ENCODE measurements at places on chromosomes 4 and X.

GRCh38 chr4:127244515-127244914 lies 388.2 kb upstream of the INTU start:
- no peak for DNase-seq

- DNase-seq = no peak
Measured at GRCh38 chrX:111519215-111519614, 7.8 kb downstream of the SERTM2 start.

DNA sequence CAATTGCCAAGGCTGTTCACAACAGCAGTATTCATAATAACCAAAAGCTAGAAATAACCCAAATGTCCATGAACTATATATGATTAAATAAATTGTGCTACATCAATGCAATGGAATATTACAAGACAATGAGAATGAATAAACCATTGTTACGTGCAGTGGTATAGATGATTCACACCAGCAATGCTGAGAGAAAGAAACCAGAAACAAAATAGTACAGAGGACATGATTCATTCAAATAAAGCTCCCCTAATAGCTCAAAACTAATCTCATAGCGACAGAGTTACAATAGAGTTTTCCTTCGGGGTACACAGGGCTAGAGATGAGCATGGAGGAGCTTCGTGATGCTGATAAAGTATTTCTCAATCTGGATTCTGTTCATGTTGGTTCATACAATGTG lies 148.1 kb upstream of the SPANXN1 start:
- DNase-seq = no peak

DNA sequence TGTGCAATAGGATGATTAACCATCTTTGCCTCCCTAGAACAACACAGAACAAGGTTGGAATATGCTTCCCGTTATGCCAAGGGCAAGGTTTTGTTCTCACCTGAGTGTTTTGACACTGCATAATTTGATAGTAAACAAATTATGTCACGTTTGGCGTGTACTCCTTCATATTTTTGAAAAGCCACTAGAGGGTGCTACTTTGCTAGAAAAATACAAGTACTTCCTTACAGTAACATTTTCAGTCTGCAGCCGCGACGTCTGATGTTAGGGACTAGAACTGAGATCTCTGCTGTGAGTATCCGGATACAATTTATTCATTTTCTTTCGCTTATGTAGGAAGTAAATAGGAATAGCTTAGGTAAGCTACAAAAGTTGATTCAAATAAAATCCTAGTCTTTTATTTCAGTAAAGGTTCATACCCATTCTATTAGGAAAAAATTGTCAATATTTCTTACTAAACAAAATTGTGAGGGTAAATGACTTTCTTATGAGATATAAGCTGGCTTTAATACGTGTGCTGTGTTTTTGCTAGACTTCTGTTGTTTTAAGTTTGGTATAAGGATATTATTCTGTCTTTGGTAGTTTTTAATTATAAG lies 181.1 kb upstream of the WDFY3 start:
- no peak for DNase-seq

DNA sequence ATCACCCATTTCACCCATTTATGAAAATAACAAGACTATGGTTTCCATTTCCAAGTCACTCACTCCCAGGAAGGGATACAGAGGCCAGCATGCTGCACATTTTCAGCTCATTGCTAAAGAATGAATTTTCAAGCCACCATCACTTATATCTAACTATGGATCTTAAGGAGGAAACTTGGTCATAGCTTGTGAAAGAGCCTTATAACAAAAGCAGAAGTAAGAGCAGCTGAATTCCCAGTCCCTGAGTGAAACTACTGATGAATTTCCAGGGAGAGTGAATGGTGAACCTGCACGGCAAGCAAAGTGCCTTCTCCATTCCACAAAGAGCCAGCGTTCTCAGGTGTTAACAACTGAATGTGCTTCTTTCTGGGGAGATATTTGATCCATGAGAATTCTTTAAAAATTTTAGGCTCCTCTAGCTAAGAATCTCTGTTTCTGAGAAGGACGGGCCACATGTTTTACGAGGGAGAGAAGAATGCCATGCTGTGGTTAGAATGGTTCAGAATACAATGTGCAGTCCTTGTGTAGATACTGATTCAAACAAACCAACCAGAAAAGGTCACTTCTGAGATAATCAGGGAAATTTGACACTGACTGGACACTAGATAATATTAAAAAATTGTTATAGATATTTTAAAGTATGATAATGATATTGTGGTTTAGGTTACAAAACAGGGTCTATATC lies 24.0 kb downstream of the BTC start:
- no peak for DNase-seq

DNA sequence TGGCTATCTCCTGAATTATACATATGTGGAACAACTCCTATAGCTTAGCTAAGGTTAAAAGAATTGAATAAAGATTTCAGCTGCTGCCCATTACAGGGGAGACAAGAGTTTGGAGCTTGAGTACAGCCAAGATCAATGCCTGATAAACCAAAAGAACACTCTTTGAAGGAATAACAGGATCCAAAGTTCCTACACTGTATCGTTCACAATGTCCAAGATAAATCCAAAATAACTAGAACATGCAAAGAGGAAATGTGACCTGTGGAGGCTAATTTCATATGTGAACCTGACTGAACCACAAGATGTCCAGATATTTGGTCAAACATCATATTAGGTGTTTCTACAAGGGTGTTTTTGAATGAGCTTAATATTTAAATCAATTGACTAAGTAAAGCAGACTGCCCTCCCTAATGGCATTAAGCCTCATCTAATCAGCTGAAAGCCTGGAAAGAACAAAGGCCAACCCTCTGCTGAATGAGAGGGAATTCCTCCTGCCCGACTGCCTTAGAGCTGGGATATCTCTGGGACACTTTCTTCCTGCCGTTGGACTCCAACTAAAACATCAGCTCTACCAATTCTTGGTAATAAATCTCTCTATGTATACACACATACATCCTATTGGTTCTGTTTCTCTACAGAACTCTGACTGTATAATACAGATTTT lies 19.2 kb downstream of the RFC1 start:
- no peak for DNase-seq

GRCh38 chr4:186825069-186825468 lies 101.4 kb upstream of the FAT1 start:
- DNase-seq = no peak

GRCh38 chrX:132031867-132032266 lies 8.8 kb downstream of the STK26 start:
- DNase-seq = no peak

DNA sequence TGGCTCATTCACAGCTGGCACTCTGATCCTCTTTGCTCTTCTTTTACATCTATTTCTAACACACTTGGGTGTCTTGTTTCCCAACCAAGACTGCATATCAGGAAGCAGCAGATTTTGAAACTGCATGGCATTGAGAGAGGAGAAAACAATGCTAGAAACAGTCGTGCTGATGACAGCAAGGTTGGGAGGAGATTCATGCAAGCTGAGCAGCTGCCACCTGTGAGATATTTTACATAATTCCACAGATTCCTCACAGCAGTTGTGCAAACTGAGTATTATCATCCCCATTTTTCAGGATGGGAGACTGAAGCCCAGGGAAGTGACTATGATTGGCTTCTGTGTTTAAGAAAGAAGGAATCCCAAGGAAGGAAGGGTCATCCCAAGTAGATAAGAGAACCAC lies 105.0 kb downstream of the SLC2A9 start:
- DNase-seq = no peak

- no peak for DNase-seq
Measured at GRCh38 chr4:95371476-95372224, 177.1 kb downstream of the UNC5C start.

- DNase-seq = no peak
Measured at GRCh38 chr4:54614149-54614548, 43.6 kb upstream of the KIT start.

GRCh38 chrX:136789856-136790255 lies 9.1 kb upstream of the ARHGEF6 start:
- DNase-seq = no peak

- no peak for DNase-seq
Measured at GRCh38 chr4:109826719-109827118, 1.1 kb upstream of the RRH start.

- DNase-seq = no peak
Measured at GRCh38 chr4:86496094-86497080, 97.7 kb upstream of the PTPN13 start.

DNA sequence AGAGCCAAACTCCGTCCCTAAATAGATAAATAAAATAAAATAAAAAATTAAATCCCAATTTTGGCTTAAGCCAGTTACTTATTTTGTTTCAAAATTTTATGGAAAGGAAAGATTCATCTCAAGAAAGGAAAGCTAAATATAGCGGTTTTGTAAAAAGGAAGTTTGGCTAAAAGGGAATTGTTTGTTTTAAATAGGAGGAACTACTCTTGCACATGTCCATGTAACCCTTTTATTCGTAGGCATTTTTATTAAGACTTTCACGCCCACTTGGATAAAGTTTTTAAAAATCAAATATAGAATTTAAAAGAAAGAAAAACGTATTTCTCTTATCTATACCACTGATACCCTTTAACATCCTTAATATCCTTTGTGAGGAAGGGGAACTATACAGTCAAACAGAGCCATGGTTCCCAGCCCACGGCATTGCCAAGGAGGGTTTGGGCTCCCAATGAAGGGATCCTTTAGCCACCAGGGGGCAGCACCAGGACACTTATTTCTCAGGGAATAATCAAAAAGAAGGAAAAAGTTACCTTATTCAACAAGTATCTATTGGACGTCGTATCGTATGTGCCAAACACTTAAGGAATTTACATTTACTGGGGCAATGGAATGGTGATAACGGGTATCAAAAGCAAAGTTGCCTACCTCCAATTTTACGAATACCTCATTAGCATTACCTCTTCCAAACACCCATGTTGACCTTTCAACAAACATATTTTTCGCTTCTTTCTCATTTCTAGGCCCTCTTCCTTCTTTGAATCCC lies 27.7 kb downstream of the CDKN2AIP start:
- no peak for DNase-seq

DNA sequence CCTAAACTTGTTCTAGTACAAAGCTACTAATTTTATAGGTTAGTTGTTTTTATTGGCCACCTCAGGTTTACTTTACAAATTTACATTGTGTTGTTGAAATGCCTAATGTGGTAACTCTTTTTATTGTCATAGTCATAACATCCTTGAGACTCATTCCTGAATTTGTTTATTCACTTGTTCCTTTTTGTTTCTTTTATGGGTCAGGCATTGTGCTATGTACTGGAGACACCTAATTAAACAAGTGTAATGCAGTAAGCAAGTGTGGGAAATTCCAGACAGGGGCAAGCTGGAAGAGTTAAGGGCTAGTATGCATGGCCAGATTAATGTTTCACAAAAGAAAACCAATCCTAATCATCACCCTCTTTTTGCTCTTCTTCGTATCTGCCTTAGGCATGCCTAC lies 30.5 kb upstream of the TTC29 start:
- DNase-seq = no peak

DNA sequence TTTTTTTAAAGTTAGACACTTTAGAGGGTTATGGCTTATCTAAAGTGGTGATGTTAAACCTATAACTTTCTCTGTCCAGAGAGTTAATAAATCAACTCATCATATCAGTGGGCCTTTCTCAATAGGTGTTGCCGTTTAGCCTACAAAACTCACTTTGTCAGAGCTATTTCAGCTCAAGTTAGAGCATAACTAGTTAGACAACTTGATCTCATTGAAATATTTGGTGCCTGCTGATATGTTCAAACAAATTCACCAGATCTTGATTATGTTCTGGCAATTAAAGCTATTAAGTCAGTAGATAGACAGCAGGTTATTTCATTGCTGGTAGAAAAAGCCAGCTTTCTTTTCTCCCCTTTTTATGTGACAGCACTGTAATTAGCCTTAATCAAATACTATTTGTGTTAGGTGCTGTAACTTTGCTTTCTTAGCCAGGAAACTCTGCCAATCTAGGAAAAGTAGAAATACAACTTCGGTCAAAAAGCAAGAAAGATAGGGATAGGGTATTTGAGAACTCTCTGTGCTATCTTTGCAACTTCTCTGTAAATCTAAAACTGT lies 191.8 kb downstream of the MAML3 start:
- DNase-seq = no peak

GRCh38 chr4:166386491-166387360 lies 513.7 kb downstream of the TLL1 start:
- DNase-seq = no peak

DNA sequence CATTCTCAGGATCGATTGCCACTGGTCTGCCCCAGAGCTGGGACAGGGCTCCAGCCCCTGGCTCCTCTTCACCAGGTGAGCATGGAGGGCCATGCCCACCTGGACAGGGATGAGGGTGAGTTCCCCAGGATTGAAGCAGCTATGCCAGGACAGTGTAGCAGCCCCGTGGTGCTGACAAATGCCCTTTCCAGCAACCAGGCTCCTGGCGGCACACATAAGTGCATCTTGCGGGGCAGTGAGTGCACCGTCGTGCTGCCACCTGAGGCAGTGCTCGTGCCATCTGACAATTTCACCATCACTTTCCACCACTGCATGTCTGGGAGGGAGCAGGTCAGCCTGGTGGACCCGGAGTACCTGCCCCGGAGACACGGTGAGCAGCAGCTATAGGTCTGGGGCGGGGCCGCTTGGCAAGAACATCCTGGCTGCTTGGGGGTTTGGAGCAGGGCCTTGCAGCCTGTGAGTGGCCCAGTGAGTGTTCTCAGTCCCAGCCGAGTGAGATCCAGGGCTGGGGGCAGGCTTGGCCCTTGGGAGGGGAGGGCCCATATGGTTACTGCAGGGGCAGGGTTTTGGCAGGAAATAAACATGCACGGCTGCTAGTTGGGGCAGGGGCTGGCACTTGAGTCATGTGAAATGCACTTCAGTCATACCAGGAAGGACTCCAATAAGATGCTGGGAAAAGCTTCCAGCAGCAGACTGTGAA lies 6.1 kb downstream of the IL9R start:
- DNase-seq = peak; percentile 91

DNA sequence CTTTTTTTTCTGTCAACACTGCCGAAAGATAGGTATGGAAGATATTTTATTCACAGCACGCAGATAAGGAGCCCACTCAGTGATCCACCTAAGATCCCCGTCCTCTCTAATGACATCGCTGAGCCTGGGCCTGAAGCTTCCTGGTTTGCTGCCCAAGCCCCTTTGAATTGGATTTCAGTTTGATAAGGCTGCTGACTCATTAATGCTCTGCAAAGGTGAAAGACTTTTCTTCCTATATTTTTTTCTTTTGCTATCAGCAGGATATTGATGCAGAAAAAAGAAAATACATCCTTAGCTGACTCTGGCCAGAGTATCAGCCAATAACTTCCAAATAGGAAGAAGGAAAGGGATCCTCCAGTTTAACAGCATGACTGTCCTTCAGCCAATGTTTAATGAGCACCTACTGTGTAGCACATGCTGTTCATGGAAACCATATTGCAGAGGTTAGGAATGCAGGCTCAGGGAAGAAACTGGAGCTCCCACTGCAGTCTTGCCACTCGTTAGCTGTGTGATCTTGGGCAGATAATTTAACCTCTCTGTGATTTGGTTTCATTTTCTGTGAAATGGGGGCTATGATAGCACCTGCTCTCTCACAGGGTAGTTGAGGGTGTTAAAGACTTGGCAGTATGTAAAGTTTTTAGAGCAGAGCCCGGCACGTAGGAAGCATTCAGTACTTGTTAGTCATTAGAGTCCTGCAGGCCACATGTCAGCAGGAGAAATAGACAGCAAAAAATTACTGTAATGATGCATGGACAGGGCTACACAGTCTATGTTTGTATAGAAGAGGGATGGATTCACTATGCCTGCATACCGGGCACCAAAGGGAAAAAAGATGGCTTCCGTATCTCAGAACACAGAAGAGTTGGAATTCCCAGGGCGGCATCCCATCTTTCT lies 39.3 kb downstream of the EVC start:
- no peak for DNase-seq

Data from vagina (tissue), 2 donors.